Hepatocyte (in vitro differentiated cells): ENCODE measurements at places on chromosomes 6 and 20. TPM values are rescaled to one million over a fixed set of nuclear protein-coding genes. Genes with fewer than 3 reads are reported as not detected.

SPDEF gene
- total RNA-seq, result 0.48 and 1.5 TPM in 2 replicates

RAET1L gene
- total RNA-seq, result not detected in 2 replicates

RBBP8NL gene
- 4.1 and 5.7 TPM in 2 replicates for total RNA-seq

GRM1 gene
- 0.08 and 0.17 TPM in 2 replicates for total RNA-seq

DNA sequence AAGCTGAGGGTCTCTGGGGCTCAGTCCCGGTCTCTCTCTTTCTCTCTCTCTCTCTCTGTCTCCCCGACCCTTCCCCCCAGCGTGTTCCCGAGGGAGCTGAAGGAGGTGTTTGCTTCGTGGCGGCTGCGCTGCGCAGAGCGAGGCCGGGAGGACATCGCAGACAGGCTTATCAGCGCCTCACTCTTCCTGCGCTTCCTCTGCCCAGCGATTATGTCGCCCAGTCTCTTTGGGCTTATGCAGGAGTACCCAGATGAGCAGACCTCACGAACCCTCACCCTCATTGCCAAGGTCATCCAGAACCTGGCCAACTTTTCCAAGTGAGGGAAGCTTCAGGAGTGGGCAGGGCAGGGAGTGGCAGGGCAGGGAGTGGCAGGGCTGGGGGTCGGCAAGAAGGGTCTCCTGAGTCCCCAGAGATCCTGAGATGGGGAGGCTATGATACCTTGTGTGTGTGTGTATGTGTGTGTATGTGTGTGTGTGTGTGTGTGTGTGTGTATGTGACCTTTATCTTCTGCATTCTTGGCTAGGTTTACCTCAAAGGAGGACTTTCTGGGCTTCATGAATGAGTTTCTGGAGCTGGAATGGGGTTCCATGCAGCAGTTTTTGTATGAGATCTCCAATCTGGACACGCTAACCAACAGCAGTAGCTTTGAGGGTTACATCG is 13.6 kb upstream of the ZBTB9 start:
- DNase-seq, result no peak

DNA sequence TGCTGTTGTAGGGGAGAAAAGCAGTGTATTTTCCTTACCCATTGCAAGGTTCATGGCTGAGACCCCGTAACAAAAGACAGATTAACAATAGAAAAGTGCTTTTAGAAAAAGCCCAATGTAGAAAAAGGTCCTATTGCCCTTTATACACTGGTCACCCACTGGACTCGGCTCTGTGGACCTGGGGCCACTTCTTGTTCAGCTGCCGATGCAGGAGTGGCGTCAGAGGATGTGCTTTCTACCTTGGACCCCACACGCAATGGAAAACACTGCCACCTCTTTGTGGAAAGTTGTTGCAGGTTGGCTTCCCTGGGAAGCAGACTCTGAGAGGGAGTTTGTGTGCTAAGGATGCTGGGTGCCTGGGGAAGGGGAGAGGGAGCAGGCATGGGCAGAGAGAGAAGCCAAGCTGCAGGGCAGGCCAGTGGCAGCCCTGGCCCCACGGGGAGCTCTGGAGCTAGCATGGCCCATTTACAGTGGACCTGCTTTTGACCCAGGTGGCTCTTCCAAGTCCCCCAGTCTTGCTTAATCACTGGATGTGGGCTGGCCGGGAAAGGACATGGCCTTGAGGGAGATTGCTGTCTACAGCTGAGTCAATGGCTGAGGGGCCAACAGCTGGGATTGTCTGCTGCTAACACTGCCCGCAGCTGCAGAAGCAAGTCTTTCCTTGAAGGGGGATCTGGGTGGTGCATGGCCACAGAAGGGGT is 142.9 kb downstream of the CDC5L start:
- DNase-seq, result no peak

- DNase-seq, result no peak
These were observed 141.4 kb downstream of the SCML4 start for GRCh38 chr6:107682721-107683120.

GRCh38 chr6:166251211-166251610 is 57.0 kb downstream of the PRR18 start:
- no peak for DNase-seq

DNA sequence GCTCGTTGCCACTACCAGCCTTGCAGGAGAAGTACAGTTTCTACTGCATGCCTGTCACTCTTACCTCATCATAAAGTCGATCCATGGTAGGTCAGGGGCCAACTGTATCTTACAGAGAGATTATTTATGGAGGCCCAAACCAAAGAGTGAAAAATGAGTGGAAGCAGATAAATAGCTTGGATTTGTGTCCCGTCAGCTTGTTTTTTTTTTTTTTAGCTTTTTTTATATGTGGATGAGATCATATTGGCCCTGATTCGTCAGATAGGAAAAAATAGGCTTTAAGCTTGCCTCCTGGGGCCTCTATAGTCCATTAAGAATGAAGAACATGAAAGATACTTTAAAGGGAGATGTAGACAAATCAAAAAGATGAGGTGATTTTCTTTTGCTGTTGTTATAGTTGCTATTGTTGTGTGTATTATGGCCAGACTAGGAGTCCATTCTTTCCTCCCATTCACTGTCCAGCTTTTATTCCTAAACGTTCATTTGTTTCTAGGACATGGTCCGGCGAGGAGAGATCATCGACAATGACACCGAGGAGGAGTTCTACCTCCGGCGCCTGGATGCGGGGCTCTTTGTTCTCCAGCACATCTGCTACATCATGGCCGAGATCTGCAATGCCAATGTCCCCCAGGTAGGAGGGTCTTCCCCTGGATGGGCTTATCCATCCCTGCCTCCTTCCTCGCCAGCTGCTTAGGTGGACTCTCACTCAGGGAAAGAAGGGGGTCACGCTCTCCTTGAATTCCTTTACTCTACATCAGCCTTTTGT is 43.3 kb upstream of the VSTM2L start:
- DNase-seq, result no peak
